NCI-H748 treated with DMSO at 0.1 percent for 48 hours (cell line): ENCODE measurements at places on chromosomes 2 and 18.

GRCh38 chr2:240139666-240140393 lies 628 bp downstream of the OTOS start:
- DNase-seq = no peak

GRCh38 chr2:160431441-160431840 lies 62.2 kb downstream of the RBMS1 start:
- no peak for DNase-seq

- DNase-seq = no peak
These were observed 299.1 kb downstream of the PRKCE start for GRCh38 chr2:45950606-45951005.

- DNase-seq = no peak
These were observed 37.4 kb upstream of the GPC1 start for GRCh38 chr2:240397924-240398645.

DNA sequence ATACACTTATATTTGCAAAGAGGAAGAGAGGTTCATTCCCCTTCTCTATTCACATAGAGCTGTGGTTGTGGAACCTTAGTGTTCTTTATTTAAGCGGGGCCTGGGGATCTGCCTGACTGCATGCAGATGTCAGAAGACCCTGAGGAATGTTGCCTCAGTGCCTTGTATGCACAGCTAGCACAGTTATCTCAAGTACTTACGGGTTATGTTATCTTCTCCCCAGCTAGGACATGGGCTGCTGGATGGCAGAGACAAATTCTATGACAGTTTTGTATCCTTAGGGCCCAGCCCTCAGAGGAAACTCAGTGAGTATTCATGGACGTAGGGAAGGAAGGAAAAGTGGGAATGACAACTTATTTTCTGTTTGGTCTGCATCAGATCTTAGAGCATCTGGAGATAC lies 37.7 kb upstream of the RTN4 start:
- DNase-seq = no peak

GRCh38 chr2:200861617-200862155 lies 2.8 kb downstream of the CLK1 start:
- DNase-seq = no peak

GRCh38 chr2:234970477-234970882 lies 18.7 kb downstream of the SH3BP4 start:
- no peak for DNase-seq

DNA sequence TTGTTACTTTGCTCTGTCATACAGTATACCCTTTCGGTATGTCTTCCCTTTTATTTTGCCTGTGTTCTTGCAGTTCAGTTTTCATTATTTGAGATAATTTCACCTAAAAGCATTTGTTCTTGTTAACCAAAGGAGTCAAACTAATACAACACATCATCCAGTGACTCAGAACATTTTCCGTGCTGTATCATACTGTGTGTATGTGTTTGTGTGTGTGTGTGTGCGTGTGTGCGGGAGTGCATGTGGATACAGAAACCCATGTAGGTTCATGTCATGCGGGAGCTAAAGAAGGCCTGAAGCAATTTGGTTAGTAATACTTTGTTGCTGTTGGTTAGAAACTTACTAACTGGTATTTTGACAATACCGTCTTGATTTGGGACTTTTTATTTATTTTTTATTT lies 60.0 kb downstream of the CEP192 start:
- no peak for DNase-seq

GRCh38 chr2:85939131-85939530 lies 50.3 kb upstream of the ST3GAL5 start:
- DNase-seq = no peak

GRCh38 chr2:165920748-165921147 lies 32.8 kb downstream of the TTC21B start:
- no peak for DNase-seq

DNA sequence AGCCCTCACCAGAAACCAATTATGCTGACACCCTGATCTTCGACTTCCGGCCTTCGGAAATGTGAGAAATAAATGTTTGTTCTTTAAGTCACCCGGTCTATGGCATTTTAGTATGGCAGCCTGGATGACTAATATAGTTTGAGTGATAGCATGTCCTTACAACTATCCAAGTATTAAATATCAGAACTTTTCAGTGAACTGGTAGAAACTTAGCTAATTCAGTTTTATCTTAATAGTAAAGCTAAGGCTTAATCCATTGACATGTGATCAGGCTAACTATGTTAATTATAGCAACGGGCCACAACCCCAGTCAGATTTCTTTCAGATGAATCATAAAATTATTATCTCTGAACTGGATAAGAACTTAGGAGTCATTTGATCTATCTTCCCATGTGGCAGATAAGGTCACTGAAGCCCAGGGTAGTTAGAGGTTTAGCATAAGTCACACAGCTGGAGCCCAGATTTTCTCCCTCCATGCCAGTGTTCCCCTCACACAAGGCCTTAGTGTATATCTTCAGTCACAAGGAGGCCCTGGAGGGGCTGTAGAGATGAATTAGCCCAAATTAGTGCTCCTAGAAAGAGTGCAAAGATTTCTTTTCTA lies 40.7 kb upstream of the UPP2 start:
- no peak for DNase-seq

DNA sequence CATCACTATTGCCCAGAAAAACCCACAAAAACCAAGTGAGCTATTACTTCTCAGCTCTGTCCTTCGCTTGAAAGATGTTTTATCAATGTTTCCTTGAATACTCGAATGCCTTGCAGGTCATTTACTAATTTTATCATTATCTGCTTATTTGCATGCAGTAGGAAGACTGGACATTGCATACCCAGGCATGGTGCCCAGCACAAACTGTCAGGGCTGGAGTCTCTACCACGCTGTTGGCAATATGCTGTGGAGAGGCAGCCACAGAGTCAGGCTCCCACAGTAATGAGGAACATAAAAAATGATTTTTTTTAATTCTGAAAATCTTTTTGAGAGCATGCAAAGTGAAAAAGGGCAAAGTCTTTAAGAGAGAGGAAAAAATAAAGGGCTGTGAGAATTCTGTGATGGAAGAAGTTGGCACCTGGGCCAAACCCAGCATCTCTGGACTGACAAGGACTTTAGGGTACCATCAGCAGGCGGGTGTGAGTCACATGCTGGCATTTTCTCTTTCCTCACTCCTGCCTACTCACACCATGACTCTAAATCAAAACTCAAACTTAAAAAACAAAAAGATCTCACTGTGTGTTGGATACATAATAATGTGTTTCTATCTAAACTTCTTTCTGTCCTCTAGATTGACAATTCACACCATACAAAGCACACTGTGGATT lies 709.8 kb upstream of the FANCL start:
- no peak for DNase-seq

- no peak for DNase-seq
These were observed 314.9 kb upstream of the SOX11 start for GRCh38 chr2:5377323-5377722.

DNA sequence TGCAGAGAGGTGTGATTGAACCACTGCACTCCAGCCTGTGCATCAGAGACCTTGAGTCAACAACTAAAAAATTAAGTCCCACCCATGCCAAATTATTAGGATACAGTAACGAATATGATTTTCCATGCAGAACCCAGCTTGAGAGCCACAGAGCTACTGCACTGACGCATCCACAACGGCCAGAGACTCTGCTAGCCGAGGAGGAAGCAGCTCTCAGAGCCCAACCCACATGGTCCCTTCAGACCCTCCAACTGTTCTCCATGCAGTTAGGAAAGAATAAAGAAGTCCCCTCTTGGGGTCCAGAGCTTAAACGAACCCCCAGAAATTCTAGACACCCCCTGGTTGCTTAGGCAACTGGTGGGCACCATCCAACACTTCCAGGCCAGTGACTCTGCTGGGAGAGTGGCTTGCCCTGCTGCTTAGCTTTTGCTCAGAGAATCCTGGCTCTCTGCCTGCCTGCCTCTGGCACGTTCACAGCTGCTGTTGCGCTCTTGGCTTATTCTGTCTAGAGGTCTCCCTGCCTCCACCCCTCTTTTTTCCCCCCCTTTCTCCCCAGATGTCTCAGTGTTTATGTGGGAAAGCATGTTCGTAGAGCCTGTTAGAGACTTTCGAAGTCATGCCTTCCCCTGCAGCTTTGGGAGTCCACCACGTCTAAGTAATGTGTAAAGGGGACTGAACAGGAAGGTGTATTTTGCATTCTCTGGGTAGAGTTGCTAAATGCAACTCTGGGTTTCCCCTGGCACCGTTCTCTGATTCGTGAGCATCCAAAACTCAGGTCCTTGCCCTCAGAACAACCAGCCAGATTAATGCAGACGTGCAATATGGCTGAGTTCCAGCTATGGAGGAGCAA lies 26.0 kb upstream of the SP3 start:
- DNase-seq = no peak

DNA sequence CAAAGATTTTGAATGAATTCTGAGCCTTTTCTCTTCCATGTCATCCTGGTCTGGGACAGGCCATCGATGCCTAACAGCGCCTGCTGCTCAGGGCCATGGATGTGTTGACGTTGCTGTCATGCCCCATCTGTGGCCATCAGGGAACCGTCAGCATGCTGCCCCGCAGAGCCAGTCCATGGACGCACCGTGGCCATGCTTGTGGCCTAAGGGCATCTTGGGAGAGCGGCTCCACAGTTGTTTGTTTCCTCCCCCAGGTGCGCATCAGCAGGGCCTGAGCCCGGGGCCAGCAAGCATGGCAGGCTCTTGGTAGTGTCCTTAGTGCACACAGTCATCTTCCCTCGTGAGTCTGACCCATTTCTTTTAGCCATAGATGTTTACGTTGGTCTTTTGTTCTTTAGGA lies 142.7 kb downstream of the VAPA start:
- DNase-seq = no peak

- DNase-seq = no peak
These were observed 188.6 kb upstream of the CDH19 start for GRCh38 chr18:66792466-66792865.

DNA sequence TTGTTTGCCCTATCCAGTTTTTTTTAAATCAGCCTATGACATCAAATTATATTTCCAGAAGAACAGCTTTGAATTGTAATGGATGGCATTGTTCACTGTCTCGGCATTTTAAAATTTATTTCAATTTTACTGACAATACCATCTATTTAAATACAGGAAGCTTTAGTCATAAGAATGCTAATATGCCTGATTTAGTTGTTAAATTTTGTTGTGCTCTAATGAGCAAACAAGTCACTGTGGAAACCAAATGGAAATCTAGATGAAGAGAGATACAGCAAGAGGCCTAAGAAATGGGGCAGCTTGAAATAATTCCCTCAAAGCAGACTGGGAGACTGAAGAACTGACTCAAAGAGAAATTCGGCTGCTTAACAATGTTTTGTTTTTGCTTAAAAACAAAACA lies 76.8 kb downstream of the OSBPL6 start:
- no peak for DNase-seq

- DNase-seq = no peak
These were observed 238.8 kb upstream of the FOSL2 start for GRCh38 chr2:28153851-28154250.
